Kidney (tissue), 22 donors: ENCODE measurements at places on chromosomes 7 and 10. TPM values are rescaled to one million over a fixed set of nuclear protein-coding genes. Genes with fewer than 3 reads are reported as not detected.
A peak's percentile ranks its signal among the peaks of the same experiment; 100 is the strongest.

- peak; percentile 82 for DNase-seq
Observed at GRCh38 chr10:72334196-72334824, 20.4 kb downstream of the DNAJB12 start.

DNA sequence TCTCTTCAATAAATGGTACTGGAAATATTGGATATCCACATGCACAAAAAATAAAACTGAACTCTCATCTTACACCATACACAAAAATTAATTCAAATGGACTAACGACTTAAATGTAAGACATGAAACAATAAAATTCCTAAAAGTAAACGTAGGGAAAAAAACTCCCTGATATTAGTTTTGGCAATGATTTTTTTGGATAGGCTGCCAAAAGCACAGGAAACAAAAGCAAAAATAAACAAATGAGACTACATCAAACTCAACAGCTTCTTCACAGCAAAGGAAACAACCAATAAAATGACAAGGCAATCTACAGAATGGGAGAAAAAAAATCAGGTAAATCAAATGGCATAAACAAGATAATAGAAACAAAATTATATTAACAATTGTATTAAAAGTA lies 65.7 kb downstream of the ORC5 start:
- no peak for DNase-seq

The LRRN3 gene
- total RNA-seq, result 1.1 TPM

GRCh38 chr7:44269417-44269816 lies 56.0 kb downstream of the CAMK2B start:
- no peak for DNase-seq

- no peak for DNase-seq
Observed at GRCh38 chr10:63780101-63780500, 258.9 kb downstream of the REEP3 start.

GRCh38 chr7:22853674-22854157 lies 31.1 kb upstream of the TOMM7 start:
- DNase-seq, result no peak

The MBLAC1 gene
- 2.4 TPM for total RNA-seq

GRCh38 chr10:63920926-63921325 lies 399.7 kb downstream of the REEP3 start:
- no peak for DNase-seq

DNA sequence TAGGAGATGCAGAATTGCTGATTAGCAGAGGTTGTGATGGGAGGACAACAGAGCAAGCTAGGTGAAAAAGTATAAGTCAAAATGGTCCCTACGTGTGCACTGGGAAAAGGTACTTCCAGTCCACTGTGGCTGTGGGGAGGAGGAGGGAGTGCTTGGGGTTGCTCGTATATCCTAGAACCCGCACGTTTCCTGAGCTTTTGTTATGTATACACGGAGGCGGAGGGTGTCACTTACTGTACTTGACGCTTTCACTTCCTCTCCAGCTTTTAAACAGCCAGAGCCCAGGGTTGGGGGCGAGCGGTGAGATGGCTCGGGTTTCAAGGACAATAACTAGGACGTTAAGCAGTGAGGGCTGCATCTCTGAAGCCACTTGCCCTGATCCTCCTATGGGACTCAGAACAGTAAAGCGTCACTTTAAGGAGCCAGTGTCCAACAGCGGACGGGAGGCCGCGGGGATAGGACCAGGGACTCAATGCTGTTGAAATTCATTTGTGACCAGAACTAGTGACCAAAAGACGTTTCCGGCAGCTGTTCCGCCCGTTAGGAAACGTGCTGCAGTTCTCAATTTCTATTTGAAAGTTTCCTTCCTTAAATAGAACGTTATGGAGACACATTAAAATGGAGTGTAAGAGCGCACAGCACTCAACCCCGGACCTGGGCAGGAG lies 985 bp upstream of the ETV1 start:
- peak; percentile 97 for DNase-seq

- peak; percentile 97 for DNase-seq
Observed at GRCh38 chr7:140541513-140542227, 62.4 kb upstream of the MKRN1 start.
